Heart left ventricle (tissue), 16 donors: ENCODE measurements at places on chromosomes 1 and 21. TPM values are rescaled to one million over a fixed set of nuclear protein-coding genes. Genes with fewer than 3 reads are reported as not detected.
A peak's percentile ranks its signal among the peaks of the same experiment; 100 is the strongest.

DNA sequence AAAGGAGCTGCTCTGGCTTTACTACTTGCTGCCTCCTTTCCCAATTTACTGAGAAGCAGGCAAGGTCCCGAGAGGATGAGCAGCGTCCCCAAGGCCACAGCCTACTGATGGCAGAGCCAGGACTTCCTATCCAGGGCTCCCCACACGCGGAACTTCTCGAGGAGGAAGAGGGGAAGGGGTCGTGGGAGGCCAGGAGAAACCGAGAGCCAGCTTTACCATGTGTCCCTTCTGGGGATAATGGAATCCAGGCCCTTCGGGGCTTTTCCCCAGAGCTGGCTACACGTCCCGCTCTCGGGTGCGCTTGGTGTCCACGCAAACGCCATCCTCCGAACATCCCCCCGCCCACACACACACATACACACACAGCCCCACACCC lies 4.3 kb upstream of the CCN1 start:
- no peak for DNase-seq
- peak overlapping the region; percentile 71 for H3K4me3 ChIP-seq
- H3K27me3 ChIP-seq = no peaks in the 10 kb centered on the region
- H3K27ac ChIP-seq = peak overlapping the region; percentile 95
- H3K36me3 ChIP-seq = no peaks in the 10 kb centered on the region
- peaks cover 14% of the 10 kb centered on the region for H3K4me1 ChIP-seq

DNA sequence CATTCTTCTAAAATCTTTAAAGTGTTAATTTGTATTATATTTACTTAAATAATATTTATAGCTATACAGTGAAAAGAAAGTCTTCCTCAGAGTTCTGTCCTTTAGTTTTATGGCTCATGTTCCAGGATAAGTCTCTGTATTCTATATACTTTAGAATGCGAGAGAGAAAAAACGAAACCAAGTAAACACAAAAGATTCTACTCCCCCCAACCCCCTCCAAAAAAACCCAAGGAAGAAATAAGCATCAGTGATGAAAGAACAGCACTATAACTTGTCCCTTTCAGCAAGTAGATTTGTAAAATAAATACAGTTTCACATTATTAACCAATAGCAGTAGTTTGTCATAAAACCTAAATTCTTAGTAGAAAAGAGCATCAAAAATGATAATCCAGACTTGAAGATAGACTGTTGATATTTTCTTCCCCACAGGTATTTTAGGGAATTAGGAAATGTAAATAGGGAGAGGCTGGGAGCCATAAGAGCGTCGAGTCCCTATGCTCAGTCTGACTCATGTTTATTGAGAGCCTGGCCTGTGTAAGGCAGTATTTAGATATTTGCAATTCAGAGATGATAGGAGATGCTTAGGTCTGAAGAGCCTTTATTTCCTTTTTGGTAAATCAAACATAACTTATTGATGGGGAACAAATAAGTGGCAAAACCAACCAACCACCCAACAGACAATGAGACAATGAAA lies 35.5 kb downstream of the CDC14A start:
- DNase-seq = no peak
- H3K4me3 ChIP-seq = no peak overlapping the region
- H3K4me1 ChIP-seq = peaks cover 9% of the 10 kb centered on the region
- H3K36me3 ChIP-seq = peaks cover 18% of the 10 kb centered on the region

- H3K4me1 ChIP-seq = no peaks in the 10 kb centered on the region
- no peak overlapping the region for H3K4me3 ChIP-seq
- no peak overlapping the region for H3K27ac ChIP-seq
- DNase-seq = peak; percentile 25
- no peaks in the 10 kb centered on the region for H3K36me3 ChIP-seq
Measured at GRCh38 chr1:109167001-109167506, 46.7 kb upstream of the SARS1 start.

- H3K36me3 ChIP-seq = no peaks in the 10 kb centered on the region
- H3K4me3 ChIP-seq = no peak overlapping the region
- DNase-seq = no peak
- no peaks in the 10 kb centered on the region for H3K4me1 ChIP-seq
- H3K27ac ChIP-seq = no peak overlapping the region
- H3K27me3 ChIP-seq = no peaks in the 10 kb centered on the region
Measured at GRCh38 chr1:87464022-87464490, 135.4 kb downstream of the LMO4 start.

DNA sequence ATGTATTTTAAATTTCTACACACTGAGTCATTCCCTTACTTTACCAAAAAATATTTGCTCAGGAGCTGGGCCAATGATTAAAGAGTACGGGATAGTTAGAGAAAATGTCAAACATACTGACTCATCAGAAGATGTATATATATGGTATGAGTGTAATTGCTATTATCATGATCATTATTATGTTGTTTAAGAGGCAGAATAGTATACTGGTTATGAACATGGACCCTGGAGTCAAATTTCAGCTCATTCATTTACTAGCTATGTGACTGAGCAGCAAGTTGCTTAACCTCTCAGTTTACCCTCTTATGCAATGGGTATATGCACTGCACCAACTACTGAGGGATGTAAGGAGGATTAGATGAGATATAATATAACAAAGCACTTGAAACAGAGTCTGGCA lies 41.2 kb upstream of the USH2A start:
- DNase-seq = no peak
- H3K36me3 ChIP-seq = no peaks in the 10 kb centered on the region

DNA sequence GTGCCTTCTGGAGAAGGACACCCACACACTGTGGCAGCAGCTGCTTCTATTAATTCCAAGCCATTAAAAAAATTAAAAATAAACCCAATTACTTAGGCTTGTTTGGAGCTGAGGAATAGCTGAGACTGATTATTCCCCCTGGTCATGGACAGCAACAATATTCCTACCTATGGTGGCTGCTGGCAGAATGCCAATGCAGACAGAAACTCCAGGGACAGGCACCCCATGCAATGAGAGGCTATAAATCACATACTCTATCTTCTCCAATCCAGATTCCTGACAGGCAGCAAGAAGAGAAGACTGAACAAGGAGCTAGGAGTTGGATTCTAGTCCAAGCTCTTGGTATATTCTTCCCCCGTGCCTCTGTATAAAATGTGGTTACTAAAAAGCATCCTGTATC lies 275.4 kb upstream of the BEND5 start:
- no peak overlapping the region for H3K4me3 ChIP-seq
- no peak overlapping the region for H3K27ac ChIP-seq
- DNase-seq = no peak
- no peaks in the 10 kb centered on the region for H3K36me3 ChIP-seq

DNA sequence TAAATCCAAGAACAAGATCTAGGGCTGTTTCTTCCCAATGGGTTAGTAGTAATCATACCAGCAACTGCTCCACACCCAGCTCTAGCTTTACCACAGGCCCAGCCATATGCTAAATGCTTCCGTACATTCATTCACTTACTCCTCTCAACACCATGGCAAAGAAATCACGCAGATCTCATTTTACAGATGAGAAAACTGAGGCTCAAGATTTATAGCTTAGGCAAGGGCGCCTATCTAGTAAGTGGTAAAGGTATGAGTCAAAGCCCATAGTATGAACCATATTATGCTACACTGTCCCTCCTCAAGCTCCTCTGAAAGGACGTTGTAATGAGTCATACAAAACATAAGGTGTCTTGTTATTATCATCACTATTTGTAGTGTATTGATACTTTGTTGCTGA lies 82.2 kb downstream of the NIBAN1 start:
- no peak overlapping the region for H3K4me3 ChIP-seq
- DNase-seq = no peak
- H3K4me1 ChIP-seq = peaks cover 68% of the 10 kb centered on the region
- H3K36me3 ChIP-seq = peaks cover 33% of the 10 kb centered on the region
- H3K27me3 ChIP-seq = no peaks in the 10 kb centered on the region
- H3K27ac ChIP-seq = peak overlapping the region; percentile 90

DNA sequence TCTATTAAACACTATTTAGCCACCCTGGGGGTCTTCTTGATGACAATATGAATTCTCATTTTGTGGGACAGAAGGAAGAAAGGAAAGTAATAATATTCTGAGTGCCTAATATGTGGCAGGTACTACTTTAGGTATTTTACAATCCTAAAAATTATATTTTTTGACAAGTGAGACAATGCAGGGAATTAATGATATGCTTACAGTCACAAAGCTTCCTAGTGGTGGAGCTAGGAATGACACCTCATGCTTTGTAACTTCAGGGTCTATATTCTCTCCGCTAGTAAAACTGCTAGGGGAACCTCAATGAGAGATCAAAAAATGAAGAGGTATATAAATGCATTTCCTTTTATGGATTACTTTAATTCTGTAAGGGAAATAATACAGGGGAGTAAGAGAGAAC lies 44.3 kb downstream of the TPR start:
- H3K27ac ChIP-seq = no peak overlapping the region
- H3K4me3 ChIP-seq = no peak overlapping the region
- no peaks in the 10 kb centered on the region for H3K27me3 ChIP-seq
- no peak for DNase-seq
- peaks cover 68% of the 10 kb centered on the region for H3K36me3 ChIP-seq

DNA sequence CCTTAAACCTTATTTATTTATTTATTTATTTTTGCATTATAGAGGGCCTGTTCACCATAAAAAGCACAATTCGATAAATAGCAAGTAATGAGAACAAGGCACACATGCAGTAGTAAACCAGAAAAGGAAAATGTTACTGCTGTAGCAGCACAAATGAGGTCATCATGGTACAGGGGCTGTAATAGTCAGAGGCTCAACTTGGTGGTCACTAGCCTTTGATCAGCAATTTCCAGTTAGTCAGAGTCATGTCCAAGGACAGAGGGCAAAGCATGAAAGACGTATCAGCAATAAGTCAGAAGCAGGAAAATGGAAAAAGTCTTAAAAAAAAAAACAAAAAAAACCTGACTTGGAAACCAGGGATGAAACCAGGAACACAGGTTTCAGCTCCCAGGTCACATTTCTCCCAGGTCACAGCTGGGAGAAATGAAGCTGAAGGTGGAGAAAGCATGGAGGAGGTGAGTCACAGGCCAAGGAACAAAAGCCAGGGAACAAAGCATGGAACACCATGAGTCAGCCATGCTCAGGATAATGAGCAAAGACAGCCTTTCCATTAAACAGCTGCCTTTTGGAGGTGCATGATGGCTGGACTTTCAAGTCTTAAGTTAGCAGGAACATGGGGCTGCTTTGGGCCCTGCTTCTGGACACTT lies 556.3 kb downstream of the LTN1 start:
- H3K4me3 ChIP-seq = no peak overlapping the region
- H3K27me3 ChIP-seq = no peaks in the 10 kb centered on the region
- no peak overlapping the region for H3K27ac ChIP-seq
- DNase-seq = no peak

DNA sequence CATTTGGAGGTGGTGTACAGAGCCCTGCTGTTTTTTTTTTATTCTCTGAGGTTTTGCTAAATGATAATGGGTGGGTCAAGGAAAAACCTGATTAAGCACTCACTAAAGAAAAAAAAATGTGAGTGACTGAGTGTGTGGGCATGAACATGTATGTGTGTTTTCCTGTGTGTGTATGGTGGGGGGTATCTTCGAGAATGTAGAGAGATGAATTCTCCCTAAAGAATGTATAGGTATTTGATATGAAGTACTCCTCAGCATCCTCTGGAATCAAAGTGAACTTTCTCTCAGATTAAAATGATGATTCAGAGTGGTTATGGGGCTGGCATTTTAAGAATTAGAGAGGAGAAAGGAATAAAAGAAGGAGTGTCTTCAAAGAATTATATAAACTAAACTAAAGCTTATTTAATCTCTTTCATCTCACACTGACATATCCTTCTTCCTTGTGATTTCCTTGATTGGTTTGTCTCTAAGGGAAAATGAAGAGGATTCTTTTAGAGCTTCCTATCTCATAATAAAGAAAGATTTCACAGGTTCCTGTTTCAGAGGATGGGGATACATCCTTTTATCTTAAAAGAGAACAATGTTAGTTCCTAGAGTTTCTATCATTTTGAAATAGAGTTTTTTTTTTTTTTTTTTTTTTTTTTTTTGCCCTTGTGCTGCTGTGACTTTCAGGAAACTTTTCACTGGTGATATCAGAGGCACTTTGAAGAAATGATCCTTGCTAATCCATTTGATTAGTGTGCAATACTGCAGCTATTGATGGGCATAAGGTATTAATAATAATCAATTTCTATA lies 23.9 kb downstream of the S1PR1 start:
- H3K4me3 ChIP-seq = no peak overlapping the region
- H3K36me3 ChIP-seq = no peaks in the 10 kb centered on the region
- peaks cover 17% of the 10 kb centered on the region for H3K4me1 ChIP-seq
- no peaks in the 10 kb centered on the region for H3K27me3 ChIP-seq

GRCh38 chr1:40039245-40039756 lies 1.2 kb upstream of the CAP1 start:
- H3K36me3 ChIP-seq = peaks cover 8% of the 10 kb centered on the region
- peaks cover 77% of the 10 kb centered on the region for H3K4me1 ChIP-seq
- no peaks in the 10 kb centered on the region for H3K27me3 ChIP-seq
- no peak for DNase-seq

GRCh38 chr21:31416465-31416864 lies 72.4 kb upstream of the TIAM1 start:
- no peaks in the 10 kb centered on the region for H3K27me3 ChIP-seq
- no peaks in the 10 kb centered on the region for H3K4me1 ChIP-seq
- DNase-seq = no peak
- H3K27ac ChIP-seq = no peak overlapping the region
- H3K36me3 ChIP-seq = no peaks in the 10 kb centered on the region

DNA sequence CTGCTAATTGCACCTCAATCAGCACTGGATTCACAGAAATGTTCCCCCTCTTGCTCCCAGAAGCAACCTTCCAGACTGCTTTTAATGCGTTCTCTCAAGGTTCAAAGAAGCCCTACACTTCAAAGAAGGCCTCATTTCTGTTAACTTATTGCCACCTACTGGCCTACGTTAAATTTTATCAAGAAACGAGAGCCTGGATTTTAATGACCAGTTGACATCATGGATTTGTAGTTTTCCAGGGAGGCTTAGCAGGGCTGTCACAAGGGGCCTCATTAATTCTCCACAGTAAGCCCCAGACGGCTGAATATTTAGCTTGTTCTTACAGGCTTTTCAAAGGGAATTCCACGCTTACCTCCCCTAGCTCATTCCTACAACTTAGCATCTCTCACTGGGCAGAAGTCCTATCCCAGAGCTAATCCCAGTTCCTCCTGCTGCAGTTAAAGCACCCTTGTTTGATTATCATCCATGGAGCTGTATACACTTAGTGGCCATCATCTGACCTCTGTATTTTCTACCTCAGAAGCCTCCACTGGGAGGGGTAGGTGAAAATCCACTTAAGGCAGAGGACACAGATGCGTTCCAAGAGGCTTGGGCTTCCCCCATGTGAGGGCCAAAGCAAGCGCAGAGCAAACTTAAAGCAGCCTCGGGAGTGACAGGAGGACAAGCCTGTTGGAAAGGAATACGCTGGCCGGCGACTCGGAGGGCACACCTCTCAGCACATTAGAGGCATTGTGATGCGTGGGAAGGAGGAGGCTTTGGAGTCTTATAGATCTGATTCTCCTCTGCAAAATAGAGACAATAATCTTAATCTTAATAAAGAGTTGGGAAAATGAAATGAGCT lies 32.2 kb upstream of the CYP4X1 start:
- no peak overlapping the region for H3K4me3 ChIP-seq
- no peak for DNase-seq
- no peak overlapping the region for H3K27ac ChIP-seq
- H3K27me3 ChIP-seq = no peaks in the 10 kb centered on the region
- H3K36me3 ChIP-seq = no peaks in the 10 kb centered on the region

The FBXO42 gene
- 18.0 TPM for total RNA-seq

The DENND2D gene
- total RNA-seq = 23.9 TPM

The KCNK1 gene
- total RNA-seq = 24.1 TPM

The EXTL1 gene
- 3.8 TPM for total RNA-seq
